ENCODE measurements at places on chromosomes 1 and 21. TPM values are rescaled to one million over a fixed set of nuclear protein-coding genes. Genes with fewer than 3 reads are reported as not detected.

RXFP4 gene
- 0.14 TPM for total RNA-seq

MSH4 gene
- total RNA-seq: 0.43 TPM

NHLH1 gene
- total RNA-seq: 0.68 TPM

TMCC2 gene
- 1.0 TPM for total RNA-seq

OR2T29 gene
- not detected for total RNA-seq

RNPEP gene
- 33.2 TPM for total RNA-seq

FAM110D gene
- total RNA-seq: not detected

MTMR11 gene
- total RNA-seq: 6.8 TPM

CSMD2 gene
- not detected for total RNA-seq

EFNA3 gene
- total RNA-seq: 2.3 TPM

CCDC24 gene
- total RNA-seq: 0.59 TPM

MYOM3 gene
- total RNA-seq: not detected

FCN3 gene
- total RNA-seq: not detected

DARS2 gene
- total RNA-seq: 33.2 TPM

NBPF12 gene
- total RNA-seq: 18.6 TPM

G0S2 gene
- 0.89 TPM for total RNA-seq

GPX7 gene
- total RNA-seq: 23.0 TPM

FAM177B gene
- total RNA-seq: not detected

TRPM2 gene
- total RNA-seq: 20.6 TPM

OPRD1 gene
- total RNA-seq: not detected

SLAMF8 gene
- total RNA-seq: 1.1 TPM

MXRA8 gene
- 0.11 TPM for total RNA-seq

C1QTNF12 gene
- total RNA-seq: 2.9 TPM

ERI3 gene
- 30.7 TPM for total RNA-seq

PADI4 gene
- total RNA-seq: 0.25 TPM

APOBEC4 gene
- total RNA-seq: not detected

SEC16B gene
- not detected for total RNA-seq

GABPA gene
- 28.8 TPM for total RNA-seq

RHOU gene
- 1.8 TPM for total RNA-seq

SH2D1B gene
- total RNA-seq: not detected

LRRC7 gene
- 0.16 TPM for total RNA-seq
